Regular cardiac myocyte (primary cell): ENCODE measurements at places on chromosomes 2 and 18. TPM values are rescaled to one million over a fixed set of nuclear protein-coding genes. Genes with fewer than 3 reads are reported as not detected.

The PLGLB2 gene
- total RNA-seq, result 0.38 and 2.3 TPM in 2 replicates

The ALLC gene
- under 0.01 TPM in 1 of 2 replicates, not detected in the other for total RNA-seq

The LONRF2 gene
- under 0.01 and 0.19 TPM in 2 replicates for total RNA-seq

The TDRD15 gene
- not detected in 2 replicates for total RNA-seq

The GIGYF2 gene
- total RNA-seq, result 53.3 and 58.3 TPM in 2 replicates

The PAIP2B gene
- 0.58 and 1.1 TPM in 2 replicates for total RNA-seq

The POLE4 gene
- 15.5 and 24.5 TPM in 2 replicates for total RNA-seq

The CXCR1 gene
- not detected in 2 replicates for total RNA-seq

The TMEM17 gene
- total RNA-seq, result 1.5 and 1.7 TPM in 2 replicates

The RTP5 gene
- not detected in 2 replicates for total RNA-seq

The NMS gene
- total RNA-seq, result not detected in 2 replicates

The SERPINB5 gene
- total RNA-seq, result under 0.01 TPM in 2 replicates

The TMEM182 gene
- 3.3 and 4.2 TPM in 2 replicates for total RNA-seq

The AOX1 gene
- total RNA-seq, result 54.4 and 96.4 TPM in 2 replicates

The VIL1 gene
- under 0.01 TPM in 2 replicates for total RNA-seq

The SMYD1 gene
- total RNA-seq, result not detected in 2 replicates

The CCT7 gene
- total RNA-seq, result 304 and 651 TPM in 2 replicates

The MOGAT1 gene
- not detected in 2 replicates for total RNA-seq

The ALKAL2 gene
- under 0.01 TPM in 1 of 2 replicates, not detected in the other for total RNA-seq

The PROKR1 gene
- not detected in 2 replicates for total RNA-seq

The DUSP19 gene
- 4.2 and 7.3 TPM in 2 replicates for total RNA-seq

The LCT gene
- under 0.01 TPM in 1 of 2 replicates, not detected in the other for total RNA-seq

The RIT2 gene
- not detected in 2 replicates for total RNA-seq

The SCRN3 gene
- total RNA-seq, result 28.2 and 29.3 TPM in 2 replicates

The C2orf15 gene
- total RNA-seq, result 0.19 and 0.28 TPM in 2 replicates

The AQP12B gene
- not detected in 2 replicates for total RNA-seq

The RAPGEF4 gene
- total RNA-seq, result 0.77 and 9.6 TPM in 2 replicates

The RMDN2 gene
- total RNA-seq, result 6.3 and 12.4 TPM in 2 replicates

The SPATA3 gene
- not detected in 2 replicates for total RNA-seq

The CRYGC gene
- total RNA-seq, result not detected in 2 replicates

The UNC80 gene
- total RNA-seq, result not detected in 2 replicates

The RBKS gene
- 1.5 and 2.3 TPM in 2 replicates for total RNA-seq

The SCN7A gene
- total RNA-seq, result under 0.01 and 0.19 TPM in 2 replicates

The SPP2 gene
- not detected in 2 replicates for total RNA-seq

The LHCGR gene
- total RNA-seq, result not detected in 2 replicates

The MC5R gene
- under 0.01 TPM in 1 of 2 replicates, not detected in the other for total RNA-seq

The DLX2 gene
- total RNA-seq, result 0.96 TPM in 1 of 2 replicates, not detected in the other

The ZBTB7C gene
- total RNA-seq, result under 0.01 TPM in 1 of 2 replicates, not detected in the other

The SP5 gene
- total RNA-seq, result not detected in 2 replicates

The TTC27 gene
- 29.9 and 39.7 TPM in 2 replicates for total RNA-seq

The LANCL1 gene
- 52.5 and 58.9 TPM in 2 replicates for total RNA-seq

The CNRIP1 gene
- total RNA-seq, result 16.9 and 32.2 TPM in 2 replicates
